ENCODE measurements at places on chromosomes 5 and 9.

DNA sequence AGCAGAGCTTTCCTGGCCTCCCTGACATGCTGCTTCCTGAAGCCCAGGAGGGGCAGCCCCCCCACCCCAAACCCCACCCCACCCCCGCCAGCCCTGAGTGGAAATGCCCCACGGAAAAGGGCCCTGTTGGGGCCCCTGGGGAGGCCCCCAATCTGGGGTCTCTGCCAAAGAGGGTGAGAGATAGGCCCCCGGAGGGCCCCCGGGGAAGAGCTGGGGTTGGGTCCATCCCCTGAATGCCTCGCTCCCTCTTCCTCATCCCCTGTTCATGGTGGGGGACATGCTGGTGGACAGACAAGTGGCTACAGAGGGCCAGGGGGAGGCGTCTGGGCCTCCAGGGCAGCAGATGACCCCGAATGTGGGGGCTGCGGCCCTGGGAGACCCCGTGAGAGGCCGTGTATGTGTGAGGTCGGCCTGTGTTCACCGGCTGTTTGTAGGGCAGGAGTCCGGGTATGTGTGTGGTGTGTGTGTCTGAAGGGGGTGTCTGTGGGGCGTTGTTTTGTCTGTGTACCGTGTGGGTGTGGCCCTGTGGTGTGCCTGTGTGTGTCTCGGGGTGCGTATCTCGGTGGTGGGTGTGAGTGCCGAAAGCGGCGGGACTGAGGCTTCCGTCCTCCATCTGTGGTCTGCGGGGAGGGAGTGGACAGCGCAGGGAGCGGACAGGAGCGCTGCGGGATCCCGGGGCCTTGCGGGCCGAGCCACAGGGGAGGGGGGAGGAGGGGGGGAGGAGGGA is 11.3 kb downstream of the C9orf50 start:
- no peak for DNase-seq

GRCh38 chr5:95915999-95916686 is 45.5 kb downstream of the ELL2 start:
- DNase-seq = no peak

DNA sequence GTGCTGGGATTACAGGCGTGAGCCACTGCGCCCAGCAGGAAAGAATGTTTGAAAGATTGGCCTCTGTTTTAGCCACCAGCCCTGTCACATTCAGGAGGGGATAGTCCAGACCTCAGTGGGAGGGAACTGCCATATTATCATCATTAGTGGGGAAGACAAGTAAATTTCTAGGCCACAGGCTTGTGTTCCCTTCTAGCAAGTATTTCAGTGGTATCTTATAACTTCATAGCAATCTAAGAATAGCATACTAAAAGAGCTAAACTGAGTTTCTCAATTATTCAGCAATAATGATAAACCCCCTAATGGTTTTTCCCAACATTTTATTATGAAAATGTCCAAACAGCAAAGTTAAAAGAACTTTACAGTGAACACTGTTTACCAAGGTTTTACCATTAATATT is 30.0 kb downstream of the SLC25A51 start:
- no peak for DNase-seq

- no peak for DNase-seq
Observed at GRCh38 chr5:36028816-36029465, 37.7 kb downstream of the UGT3A2 start.

- DNase-seq = no peak
Observed at GRCh38 chr9:6739218-6739617, 18.6 kb upstream of the KDM4C start.

DNA sequence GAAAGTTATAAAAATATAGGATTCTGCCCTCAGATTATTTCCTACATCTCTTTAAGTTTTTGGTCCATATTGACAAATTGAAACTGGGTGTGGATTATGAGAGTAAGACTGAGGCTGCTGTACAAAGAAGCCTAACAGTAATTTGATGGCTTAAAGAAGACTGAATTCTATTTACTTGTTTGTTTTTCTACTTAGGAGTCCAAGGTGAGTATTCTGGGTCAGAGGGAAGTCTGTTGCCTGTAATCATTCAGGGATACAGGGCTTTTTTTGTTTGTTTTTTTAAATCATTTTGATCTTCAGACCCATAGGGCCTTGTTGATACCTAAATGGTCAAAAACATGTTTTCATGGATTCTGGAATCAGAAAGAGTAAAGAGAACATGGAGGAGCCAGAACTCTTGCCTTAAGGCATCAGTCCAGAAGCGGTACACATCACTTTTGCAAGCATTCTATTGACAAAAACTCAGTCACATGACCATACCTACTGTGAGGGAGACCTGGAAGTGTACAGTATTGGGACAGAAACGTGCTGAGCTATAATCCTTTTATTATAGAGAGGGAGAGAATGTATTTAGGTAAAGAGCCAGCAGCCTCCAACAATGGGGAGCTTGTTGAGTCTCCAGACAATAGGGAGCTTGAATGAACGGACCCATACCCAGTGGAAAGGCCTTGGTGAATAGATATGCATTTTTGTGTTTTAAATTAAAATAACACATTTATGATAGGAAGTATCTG is 102.7 kb downstream of the LRRC70 start:
- DNase-seq = no peak

DNA sequence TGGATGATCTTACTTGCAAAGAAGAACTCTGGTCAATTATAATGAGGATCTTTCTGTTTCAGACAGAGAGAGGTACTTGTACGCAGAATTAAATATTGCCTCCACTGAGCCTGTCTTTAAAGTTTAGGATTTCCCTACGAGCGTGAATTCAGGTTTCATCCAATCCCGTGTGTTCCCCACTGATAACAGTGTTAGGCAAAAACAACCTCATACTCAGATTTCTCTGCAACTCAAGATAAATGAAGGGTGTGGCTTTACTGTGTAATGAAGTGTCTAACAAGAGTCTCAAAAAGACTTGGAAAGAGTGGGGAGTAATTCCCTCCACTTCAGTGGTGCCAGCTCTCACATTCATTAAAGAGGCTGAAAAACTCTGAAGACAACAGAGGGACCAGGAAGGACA is 53.2 kb upstream of the ACO1 start:
- no peak for DNase-seq

DNA sequence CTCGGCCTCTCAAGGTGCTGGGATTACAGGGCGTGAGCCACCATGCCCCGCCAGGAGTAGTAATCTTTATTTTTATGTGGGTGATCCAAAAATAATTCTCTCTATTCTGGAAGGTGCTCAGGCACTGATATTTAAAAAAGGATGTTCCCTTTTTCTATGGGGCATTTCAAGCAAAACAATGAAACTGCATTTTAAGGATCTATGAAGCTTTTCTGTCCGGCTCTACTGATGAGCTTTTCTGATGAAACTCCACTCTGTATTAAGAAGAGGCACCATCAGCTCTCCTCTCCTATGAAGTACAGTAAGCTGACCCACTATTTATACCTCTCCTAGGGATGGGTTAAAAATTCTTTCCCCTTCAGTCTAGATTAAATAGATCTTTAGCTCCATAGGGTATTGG is 7.4 kb downstream of the ADAM19 start:
- DNase-seq = no peak

- no peak for DNase-seq
Observed at GRCh38 chr5:127294829-127295228, 4.2 kb downstream of the MEGF10 start.

All from NCI-H1417 treated with DMSO at 0.1 percent for 48 hours (cell line).